ENCODE measurements at places on chromosomes 4 and X.

GRCh38 chrX:28135378-28136047 lies 154.3 kb upstream of the DCAF8L1 start:
- peak; percentile 3 for DNase-seq

- DNase-seq, result no peak
These were observed 109.5 kb upstream of the CBR4 start for GRCh38 chr4:169119536-169119935.

DNA sequence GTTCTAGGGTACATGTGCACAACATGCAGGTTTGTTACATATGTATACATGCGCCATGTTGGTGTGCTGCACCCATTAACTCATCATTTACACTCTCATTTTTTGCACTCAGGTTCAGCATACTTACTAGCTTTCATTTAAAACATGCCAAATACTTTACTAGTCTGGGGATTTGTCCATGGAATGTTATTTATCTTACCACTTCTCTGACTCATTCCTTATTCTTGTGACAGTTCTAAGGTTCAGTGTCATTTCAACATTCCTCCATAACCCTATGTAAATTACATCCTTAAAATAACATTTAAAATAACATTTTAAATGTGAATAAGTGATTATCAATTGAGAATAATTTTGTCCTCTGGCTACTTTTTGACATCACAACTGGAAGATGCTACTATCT lies 19.5 kb upstream of the SYTL5 start:
- DNase-seq, result no peak

- no peak for DNase-seq
These were observed 20.4 kb downstream of the KIAA1210 start for GRCh38 chrX:119107206-119107605.

DNA sequence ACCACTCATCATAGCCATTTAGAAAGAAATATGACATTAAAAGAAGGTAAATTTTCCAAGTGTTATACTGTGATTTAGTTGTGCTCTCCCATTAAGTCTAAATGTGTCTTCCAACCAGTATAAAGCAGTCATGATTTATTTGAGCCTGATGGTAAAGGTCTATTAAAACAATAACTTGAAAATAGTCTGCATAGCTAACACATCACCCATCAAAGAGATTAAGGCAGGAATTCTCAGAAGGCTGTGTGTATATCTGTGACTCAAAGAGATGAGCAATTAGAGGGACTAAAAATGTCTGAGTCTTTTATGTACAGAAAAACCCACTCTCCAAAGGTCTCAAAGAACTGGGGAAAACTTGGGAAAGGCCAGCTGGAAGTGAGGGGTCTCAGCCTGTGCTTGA lies 70.3 kb upstream of the IQCM start:
- no peak for DNase-seq

GRCh38 chrX:18973527-18974192 lies 10.3 kb downstream of the PHKA2 start:
- no peak for DNase-seq

DNA sequence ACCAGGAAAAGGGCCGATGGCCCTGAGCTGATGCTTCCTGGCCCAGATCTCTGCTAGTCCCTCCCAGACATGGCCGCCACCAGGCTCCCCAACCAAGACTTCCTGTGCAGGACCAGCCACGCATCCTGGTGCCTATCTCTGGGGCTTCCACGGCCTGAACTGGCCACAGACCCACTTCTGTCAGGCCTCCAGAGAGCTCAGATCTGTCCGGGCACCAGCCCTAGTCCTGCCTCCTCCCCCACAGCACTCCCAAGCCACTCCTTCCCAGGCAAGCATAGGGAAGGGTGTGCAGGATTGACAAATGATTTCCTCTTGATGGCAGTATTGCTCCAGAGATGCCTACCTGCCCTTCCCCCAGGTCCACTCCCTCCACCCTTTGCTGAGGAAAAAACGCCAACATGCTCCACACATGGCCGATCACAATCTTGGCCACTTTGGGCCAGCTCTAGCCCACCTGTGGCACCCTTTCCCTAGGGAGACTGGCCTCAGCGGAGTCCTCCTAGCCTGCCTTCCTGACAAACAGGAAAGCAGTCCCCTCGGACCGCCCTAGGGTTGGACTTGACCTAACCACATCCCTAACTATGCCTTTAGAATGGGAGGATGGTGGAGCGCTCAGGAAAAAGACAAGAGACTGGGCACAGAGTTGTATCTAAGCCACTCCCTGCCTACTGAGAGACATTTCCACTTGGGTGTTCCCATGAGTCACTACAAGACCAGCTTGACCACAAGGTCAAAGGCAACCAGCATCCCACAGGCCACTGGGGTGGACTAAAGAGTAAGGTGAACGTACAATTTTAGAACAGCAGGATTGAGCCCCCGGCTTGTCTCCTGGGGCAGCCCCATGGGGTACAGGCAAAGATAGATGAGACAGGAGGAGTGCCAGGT lies 277.5 kb upstream of the AGTR2 start:
- peak; percentile 49 for DNase-seq

- DNase-seq, result no peak
These were observed 210.4 kb downstream of the SPRY1 start for GRCh38 chr4:123606946-123607542.

- no peak for DNase-seq
These were observed 503.0 kb upstream of the BOD1L1 start for GRCh38 chr4:14130551-14130950.

GRCh38 chrX:19354625-19355024 lies 10.9 kb downstream of the PDHA1 start:
- DNase-seq, result no peak

- no peak for DNase-seq
These were observed 279.9 kb downstream of the ADAM29 start for GRCh38 chr4:175198056-175198455.

DNA sequence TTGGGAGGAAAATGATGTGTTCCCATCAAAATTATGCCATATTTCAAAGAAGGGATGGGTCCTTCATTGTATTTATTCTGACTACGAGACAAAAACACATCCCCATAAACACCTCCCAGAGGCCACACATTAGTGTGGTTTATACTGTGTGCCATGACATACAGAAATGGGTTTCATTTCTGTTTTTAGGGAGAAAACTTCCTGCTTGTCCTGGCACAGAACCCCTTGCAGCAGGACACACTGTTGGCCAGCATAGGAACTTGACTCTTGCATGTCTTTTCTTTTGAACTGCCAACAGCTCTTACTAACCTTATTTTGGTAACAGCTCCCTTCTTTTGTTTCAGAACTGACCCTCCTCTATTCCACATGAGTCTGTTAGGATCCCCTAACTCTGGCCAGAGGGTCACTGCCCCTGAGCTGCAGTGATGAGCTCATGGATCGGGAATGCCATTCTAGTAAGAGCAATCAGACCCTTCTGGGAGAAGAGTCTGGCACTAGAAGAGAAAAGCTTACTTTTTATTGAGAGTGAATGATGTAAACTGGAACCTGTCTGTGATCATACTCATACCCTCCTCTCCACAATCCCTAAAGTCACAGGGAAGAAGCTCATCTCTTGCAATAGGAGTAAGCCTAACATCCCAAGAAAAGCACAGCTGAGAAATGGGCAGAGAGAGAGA lies 86.4 kb downstream of the SMIM20 start:
- no peak for DNase-seq

DNA sequence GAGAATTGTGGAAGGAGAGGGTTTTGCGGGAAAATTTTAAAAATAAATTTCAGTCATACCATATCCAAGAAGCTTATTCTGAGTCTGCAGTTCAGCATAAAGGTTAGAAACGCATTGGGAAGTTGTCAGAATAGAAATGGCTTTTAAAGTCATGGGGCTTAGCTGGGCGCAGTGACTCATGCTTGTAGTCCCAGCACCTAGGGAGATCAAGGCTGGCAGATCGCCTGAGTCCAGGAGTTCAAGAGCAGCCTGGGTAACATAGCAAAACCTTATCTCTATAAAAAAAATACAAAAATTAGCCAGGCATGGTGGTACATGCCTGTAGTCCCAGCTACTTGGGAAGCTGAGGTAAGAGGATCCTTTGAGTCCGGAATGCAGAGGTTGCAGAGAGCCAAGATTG lies 3.9 kb upstream of the PLA2G12A start:
- DNase-seq, result no peak

DNA sequence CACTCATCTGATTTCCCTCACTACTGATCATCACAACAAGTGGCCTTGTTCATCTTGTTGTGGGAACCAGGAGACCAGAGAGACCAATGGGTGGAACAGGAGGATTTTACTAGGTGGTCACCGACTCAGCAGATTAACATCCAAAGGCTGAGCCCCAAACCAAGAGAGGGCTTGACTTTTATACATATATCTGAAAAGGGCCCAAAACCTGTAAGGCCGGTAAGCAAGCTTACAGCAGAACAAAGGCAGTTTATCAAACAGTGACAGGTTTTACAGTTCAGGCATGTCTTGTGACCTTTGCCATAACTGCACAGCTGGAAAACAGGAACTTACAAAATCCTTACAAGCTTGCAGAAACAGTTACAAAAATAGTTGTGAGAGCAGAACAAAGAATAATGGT lies 195.9 kb downstream of the OR13H1 start:
- DNase-seq, result no peak

DNA sequence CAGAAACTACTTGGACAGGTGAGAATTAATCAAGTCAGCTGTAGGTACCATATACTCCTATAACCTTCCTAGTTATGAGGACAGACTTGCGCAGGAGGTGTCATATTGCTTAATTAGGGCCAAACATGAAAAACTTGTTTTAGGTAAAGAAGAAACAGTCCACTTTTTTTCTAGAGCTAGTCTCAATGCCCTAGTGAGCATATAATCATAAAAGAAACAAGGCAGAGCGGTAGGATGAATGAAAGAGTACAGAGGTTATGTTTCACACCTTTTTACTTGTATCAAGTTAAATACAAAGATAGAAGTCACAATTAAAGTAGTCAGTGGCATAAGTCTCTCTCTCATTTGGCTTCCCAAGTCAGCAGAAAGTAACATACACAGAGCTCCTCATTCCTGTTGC lies 88.9 kb downstream of the RPS6KA6 start:
- DNase-seq, result no peak

DNA sequence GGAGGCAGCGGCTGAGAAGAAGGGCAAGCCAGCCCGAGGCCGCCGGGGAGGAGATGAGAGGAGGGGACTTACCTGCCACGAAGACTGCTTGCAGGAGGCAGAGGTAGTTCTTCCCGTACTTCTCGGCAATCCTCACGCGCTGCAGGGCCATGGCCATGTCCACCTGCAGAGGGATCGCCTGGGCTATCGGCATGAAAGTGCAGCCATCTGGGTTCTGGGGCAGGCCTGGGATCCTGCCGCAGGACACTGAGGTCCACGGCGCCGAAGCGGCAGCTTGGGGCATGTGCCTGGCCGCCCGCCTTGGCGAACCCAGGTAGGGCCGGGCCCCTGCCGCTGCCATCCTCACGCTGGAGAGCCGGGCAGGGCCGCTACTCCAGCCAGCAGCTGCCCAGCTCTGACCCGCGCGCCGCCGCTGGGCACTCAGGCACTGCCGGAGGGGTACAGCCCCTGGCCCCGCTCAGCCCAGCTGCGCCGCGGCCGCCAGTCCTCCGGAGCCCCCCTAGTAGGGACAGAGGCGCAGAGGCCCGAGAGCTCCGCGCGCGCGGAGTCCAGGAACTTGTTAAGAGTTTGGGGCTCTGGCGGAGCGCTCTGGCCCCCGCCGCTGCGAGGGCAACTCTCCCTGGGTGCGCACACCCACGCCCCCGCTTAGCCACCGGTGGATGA lies 16.0 kb downstream of the MCF2 start:
- DNase-seq, result no peak

GRCh38 chr4:151866592-151866918 lies 105.7 kb upstream of the GATB start:
- no peak for DNase-seq

DNA sequence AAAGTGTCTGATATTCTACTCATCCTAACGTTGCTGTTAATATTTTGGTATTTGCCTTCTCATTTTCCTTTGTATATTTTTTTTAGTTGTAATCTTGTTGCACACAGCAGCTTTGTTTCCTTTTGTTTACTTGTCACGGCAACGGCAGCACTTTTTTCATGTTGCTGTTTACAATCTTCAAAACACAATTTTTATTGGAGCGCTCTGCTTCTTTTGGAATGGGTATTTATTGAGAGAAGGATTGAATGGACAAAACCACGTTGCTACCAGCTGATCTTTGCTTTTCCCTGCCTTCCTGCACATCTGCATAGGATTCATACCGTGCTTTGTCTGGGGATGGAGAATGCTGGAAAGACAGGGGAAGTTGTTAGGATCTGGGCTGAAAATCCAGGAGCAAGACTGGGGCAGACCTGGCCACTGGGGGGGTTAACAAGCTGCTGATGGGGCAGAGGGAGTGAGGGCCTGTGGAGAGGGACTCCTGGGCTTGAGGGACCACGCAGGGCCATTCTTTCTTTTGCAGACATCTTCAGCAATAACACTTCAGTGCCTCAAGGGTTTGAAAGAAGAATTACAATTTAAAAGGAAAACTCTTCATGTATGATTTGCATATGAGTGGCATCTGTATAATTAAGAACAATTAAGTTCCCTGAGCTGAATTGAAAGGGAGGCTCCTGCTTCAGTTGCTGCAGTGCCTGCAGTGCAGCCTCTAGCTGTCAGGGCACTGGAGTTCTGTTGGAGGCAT lies 69.8 kb downstream of the TMEM131L start:
- no peak for DNase-seq

All from fibroblast of the conjunctiva (primary cell).